ENCODE measurements at places on chromosomes 16 and 17.

GRCh38 chr17:42399121-42399520 is 10.9 kb upstream of the STAT3 start:
- DNase-seq = no peak

DNA sequence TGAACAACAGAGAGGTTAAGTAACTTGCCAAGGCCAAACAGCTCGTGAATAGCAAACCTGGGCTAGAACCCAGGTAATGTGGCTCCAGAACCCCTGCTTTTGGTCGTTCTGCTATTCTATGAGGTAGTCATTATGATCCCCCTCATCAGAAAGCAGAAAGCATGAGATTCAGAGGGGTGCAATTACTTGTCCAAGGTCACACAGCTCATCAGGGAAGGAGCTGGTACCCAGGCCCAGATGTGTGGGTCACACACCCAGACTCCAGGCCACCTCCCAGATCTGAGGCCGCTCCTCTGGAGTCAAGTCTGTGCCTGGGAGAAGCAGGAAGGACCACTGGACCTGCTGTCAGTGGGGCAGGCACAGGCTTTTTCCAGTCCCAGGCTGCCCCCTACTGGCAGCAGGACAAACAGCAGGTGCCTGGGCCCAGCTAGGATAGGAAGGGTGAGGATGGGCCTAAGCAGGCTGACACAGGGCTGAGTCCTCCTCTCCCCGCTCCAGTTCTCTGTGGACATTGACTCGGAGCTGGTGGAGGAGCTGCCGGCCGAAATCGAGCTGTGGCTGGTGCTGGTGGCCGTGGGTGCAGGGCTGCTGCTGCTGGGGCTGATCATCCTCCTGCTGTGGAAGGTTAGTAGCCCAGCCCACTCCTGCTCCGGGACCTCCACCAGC is 7.8 kb upstream of the PDK2 start:
- DNase-seq = peak; percentile 59

DNA sequence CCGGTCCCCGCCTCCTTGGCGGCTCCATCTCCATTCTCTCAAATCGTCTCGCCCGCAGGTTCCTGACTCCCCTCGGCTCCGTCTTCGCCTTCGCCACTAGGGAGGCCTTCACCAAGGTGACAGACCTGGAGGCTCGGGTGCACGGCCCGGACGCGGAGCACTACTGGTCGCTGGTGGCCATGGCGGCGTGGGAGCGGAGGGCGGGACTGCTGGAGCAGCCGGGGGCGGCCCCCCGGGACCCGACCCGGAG is 862 bp downstream of the GLTPD2 start:
- DNase-seq = no peak

- DNase-seq = no peak
Observed at GRCh38 chr16:23216658-23217246, 34.2 kb downstream of the SCNN1G start.

DNA sequence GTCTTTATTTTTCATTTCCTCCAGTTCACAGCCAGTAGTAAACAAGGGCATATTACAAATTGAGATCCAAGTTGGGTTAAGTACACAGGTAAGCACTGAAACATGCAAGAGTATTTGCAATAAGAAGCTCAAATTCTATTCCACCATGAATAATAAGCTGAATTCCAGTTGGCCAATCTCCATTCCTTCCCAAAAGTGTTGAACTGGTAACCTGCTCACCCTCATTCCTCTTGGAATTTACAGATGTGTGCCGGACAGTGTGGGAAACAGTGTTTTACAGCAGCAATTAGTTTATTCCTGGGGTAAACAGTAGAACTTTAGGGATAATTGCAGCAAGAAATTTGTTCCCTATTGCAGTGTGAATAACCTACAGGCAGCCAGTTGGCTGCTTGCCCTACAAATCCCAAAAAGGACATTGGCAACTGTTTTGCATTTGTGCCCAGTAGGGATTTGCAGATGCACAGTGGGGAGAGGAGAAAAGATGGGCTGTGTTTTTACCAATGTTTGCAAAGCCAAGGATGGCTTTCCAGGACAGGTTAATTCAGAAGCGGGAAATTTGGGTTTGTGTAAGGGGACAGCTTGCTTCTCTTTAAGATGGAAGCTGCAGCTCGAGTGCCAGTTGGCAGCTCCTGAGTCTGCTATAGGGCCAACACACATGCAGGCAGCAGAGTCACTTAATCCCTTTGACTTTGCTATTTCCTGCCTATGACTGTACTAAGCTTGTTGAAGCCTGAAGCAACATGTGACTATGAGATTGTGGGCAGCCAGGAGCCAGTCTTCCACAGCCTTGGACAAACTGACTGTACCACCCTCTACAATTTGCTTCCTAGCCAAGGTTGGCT is 318.9 kb downstream of the MAP2K6 start:
- no peak for DNase-seq

DNA sequence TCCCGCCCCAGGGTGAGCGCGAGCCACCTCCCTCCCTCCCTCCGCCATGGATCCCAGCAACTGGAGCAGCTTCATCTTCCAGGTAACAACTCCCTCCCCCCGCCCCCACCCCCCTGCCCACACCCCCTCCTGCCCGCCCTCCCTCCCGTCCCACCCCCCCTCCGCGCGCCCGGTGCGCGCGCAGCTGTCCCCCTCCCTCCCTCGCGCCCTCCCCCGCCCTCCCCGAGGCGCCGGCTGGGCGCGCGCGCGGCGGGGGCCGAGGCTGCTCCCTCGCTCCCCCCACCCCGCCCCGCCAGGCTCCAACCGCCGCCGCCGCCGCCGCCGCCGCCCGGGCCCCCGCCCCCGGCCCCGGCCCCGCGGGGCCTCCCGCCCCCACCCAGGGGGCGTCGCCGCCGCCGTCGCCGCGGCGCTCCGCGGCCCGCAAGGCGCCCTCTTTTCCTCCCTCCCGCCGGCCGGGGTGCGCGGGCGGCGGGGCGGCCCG is at the start of gene MAZ:
Gene MAZ (plus strand): TSS at position 431 of the 481 bp plus-strand sequence. CDS start 173 bp downstream, outside the sequence.
- DNase-seq = peak; percentile 87

GRCh38 chr17:82907797-82908542 is 68.1 kb upstream of the ZNF750 start:
- no peak for DNase-seq

GRCh38 chr17:72233986-72234385 is 113.2 kb downstream of the SOX9 start:
- no peak for DNase-seq

DNA sequence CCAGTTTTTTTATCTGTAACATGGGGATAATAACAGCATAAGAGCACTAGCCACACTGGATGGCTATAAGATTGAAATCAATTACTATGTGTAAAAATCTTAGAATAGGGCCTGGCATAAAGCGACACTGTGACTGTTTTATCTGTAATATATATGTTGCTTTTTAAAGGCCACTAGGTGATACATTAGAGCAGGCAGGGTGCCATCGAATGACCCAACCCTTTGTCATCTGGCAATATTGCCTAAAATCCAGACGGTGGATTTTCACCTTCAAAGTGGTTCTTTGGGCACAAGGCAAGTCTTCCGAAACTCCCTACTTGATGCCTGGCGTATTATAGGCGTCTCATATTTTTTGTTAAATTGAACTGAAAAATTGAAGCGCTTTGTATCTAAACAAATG is 69.1 kb downstream of the PRKCA start:
- no peak for DNase-seq

DNA sequence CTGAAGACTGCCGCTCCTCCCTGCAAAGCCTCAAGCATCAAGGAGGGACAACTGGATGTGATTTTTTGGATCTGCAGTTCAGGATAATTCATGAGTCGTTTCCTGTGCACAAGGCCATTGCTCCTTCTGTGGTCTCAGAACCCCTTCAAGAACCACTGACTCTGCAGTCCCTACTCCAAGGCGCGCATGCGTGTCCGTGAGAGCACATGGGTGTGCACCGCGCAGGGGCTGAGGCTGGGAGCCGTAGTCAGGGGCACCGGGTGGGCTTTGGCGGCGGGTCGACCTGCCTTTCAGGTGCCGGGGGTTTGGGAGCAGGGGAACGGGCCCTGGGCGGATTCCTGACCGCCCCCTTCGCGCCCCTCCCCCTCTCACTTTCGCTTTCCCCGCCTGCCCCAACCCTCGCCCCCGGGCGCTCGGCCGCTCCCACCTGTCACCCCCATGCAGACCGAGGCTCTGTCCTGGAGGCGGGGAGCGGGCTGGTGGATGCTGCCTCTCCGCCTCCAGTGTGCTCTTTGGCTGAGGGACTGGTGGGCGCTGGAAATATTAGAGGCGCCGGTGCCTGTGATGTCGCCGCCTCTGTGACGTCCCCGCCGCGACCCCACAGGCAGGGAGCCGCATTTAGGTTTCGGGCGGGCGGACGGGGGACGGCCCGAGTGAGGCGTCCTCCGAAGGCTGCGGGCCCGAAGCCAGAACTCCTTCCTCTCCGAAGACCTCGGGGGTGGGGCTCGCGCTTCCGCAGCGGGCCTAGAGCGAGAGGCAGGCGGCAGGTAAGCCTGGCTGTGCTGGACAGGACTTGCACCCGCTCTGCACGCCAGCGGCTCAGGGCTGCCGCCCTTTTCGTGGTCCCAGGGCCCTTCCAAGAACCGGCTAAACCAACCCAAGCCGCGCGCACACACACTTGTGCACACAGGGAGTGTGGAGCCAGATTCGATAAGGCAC is at the start of gene SPATA32:
Gene SPATA32 (minus strand): TSS at position 518 of the 939 bp plus-strand sequence. CDS start 78 bp downstream, at position 440.
- DNase-seq = peak; percentile 20

Data from activated naive CD4-positive, alpha-beta T cell (primary cell).